ENCODE measurements at places on chromosomes 11 and 22.

- DNase-seq = no peak
Measured at GRCh38 chr11:24514219-24514594, 17.4 kb downstream of the LUZP2 start.

DNA sequence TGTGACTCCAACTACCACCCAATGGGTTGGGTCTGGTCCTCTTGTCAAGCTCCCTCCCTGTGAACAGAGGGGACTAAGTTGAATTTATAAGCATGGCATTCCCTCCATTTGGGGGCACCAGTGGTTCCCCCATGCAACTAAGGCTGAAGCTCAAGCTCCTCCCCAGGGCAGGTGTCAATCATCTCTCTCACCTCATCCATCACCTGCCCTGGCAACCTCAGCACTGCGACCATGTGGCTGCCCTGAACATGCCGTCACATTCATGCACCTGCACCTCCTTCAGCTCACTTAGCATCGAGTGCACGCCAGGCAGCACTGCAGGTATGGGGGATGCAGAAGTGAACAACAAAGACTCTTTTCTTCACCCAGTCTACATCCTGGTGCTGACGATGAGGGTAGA, 799.3 kb downstream of the TBC1D22A start:
- no peak for DNase-seq

- peak; percentile 10 for DNase-seq
Measured at GRCh38 chr11:97361812-97362378, 972.1 kb downstream of the JRKL start.

DNA sequence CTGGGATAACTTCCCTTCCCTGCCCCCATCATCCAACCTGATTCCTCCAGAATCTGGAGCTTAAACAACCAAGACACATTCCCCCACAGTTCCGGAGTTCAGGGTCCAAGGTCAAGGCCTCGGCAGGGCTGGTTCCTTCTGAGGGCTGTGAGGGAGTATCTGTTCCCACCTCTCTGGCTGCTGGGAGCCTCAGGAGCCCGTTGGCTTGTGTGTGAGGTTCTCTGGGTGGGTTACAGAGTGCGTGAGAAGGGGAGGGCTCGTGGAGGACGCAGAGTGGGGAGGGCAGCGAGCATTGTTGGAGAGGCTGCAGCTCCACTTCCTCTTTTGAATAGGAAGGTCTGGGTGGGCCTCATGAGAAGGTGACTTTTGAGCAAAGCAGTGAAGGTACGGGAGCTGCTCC, 8.5 kb downstream of the SERHL2 start:
- no peak for DNase-seq

- DNase-seq = no peak
Measured at GRCh38 chr11:57937431-57937830, 86.2 kb upstream of the OR9Q1 start.

DNA sequence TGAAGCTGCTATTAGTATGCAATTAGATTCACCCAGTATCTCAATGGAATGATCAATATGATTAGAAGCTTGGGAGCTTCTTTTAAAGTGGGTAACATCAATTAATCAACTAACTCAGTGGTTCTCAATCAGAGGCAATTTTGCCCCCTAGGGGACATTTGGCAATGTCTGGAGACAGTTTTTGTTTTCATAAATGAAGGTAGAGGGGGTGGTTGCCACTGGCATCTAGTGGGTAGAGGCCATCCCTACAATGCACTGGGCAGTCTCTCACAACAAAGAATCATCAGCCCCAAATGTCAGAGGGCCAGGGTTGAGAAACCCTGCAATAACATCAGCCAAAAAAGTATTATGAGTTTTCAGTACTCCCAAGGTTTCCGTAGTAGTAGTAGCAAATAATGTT, 5.9 kb upstream of the AMOTL1 start:
- peak; percentile 57 for DNase-seq

GRCh38 chr11:3615998-3616397, 25.8 kb downstream of the ART5 start:
- DNase-seq = no peak

GRCh38 chr11:69007975-69008381, 5.1 kb downstream of the MRGPRF start:
- DNase-seq = no peak

- peak; percentile 32 for DNase-seq
Measured at GRCh38 chr11:78295991-78296930, 107.5 kb downstream of the USP35 start.

GRCh38 chr11:45713573-45713972, 48.2 kb upstream of the CHST1 start:
- no peak for DNase-seq

DNA sequence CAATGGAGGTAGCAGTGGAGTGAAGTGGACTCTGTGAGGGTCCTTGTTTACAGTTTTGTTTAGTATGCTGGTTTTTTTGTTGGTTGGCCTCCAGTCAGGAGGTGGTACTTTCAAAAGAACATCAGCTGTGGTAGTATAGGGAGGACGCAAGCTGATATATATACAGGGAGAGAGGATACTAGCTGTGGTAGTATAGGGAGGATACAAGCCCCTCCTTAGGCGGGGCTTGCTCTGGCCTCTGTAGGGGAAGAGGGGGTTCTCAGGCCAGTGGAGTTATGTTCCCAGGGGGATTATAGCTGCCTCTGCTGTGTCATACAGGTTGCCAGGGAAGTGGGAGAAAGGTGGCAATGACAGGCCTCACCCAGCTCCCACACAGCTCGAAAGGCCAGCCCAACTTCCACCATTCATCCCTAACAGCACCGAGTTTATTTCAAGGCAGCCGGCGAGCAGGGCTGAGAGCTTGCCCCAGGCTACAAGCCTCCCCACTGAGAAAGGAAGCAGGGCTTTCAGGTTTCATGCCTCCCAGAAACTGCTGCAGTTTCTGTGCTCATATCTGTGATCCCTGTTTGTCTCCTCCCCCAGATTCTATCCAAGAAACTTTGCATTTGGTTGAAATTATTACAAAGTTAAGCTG, 10.4 kb downstream of the OR52E6 start:
- DNase-seq = peak; percentile 9

GRCh38 chr11:69595805-69596665, 44.9 kb upstream of the CCND1 start:
- no peak for DNase-seq

DNA sequence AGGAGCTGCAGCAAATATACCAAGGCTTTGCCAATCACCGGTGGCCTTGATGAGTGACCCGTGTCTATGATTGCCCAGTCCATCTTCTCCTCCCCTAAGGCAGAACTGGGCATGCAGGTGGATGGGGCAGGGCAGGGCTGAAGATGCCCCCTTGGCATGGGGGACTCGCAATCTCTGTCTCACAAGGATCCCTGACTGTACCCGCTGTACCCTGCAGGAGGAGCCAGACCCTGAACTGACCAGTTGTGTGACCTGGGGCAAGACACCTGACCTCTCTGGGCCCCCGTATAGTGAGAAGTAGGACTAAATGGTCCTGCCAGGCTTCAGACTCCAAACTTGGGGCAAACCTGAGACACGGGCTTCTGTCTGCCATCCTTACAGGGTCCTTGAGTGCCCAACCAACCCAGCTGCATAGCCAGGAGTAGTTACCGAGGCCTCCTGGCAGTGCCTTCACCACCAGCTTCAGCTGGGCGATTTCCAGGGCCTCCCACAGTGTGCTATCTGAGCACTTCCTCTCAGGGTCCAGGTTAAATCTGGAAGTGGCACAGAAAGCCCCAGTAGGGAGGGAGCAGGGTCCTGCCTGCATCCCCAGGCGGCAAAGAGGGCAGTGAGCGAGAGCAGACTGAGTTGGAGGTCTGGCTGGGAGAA, 6.4 kb upstream of the KCNJ11 start:
- no peak for DNase-seq

DNA sequence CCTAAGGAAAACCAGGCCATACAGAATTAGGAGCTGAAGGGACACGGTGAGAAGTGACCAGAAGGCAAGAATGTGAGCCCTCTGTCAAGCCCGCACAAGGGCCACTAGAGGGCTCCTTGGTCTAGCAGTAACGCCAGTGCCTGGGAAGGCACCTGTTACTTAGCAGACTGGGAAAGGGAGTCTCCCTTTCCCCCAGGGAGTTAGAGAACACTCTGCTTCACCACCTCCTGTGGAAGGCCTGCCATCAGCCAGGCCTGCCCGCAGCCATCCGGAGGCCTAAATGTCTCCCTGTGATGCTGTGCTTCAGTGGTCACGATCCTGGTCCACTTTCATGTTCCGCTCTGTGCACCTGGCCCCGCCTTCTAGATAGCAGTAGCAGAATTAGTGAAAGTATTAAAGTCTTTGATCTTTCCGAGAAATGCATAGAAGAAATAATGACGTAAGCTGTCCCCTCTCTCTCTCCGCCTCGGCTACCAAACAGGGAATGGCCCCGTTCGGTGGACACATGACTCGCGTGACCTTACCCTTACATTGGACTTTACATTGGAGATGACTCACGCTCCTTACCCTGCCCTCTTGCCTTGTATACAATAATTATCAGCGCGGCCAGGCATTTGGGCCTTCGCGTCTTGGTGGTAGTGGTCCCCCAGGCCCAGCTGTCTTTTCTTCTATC, 10.7 kb upstream of the GSTP1 start:
- peak; percentile 72 for DNase-seq

DNA sequence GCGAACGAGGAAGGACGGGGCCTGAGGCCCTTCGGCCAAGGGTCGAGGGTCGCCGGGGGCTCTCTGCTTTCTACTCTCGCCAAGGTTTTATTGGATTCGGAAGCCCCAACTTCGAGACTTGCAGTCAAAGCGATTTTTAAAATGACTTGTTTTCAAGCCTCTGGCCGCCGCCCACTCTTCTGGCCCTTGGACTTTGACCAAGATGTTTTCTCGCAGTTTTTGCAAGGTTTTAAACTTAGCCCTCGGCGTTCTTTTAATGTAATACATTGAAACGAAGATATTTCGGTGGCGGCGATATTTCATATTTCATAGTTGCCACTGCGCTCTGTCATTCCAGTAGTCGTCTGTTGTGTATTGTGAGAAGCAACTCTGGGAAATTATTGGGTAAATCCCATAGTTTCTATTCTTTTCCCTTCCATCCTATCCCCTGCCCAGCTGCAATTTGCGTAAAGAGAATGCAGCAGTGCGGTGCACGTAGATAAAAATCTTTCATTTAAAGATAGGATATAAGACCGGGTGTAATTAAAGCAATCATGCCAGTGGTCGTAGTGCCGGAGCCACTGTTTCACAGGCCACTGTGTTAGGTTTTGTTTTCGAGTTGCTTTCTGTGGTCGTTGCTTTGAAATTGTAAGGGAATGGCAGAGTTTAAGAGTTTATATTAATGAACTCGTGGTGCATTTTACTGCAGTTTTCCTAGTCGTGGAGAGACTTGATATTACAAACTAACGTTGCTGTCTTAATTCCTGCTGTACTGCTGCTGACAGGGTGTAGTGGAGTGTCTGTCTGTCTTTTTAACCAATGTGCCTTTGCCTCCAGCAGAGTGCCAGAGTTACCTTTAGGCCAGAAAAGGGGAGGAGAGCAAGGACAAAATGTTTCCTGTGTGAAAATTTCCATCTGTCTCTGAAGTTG, 702 bp downstream of the BIRC2 start:
- peak; percentile 47 for DNase-seq

GRCh38 chr22:28955817-28956216, 72.4 kb downstream of the ZNRF3 start:
- DNase-seq = no peak

DNA sequence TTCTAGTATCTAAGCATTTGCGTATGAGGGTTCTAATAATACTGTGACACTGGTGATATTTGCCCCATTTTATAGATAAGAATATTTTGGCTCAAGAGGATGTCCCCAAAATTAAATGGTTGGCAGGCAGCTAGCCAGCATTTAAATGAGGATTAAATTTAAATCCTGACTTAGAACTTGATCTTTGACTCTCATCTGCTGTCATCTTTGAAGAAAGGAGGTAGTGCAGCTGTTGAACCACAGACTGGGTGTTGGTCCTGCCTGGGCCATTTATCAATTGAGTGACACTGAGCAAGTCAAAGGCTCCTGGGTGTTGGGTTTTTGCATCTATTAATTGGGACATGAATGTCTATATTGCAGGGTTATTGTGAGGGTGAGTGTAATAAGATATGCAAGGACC, 112.3 kb downstream of the INSC start:
- no peak for DNase-seq

DNA sequence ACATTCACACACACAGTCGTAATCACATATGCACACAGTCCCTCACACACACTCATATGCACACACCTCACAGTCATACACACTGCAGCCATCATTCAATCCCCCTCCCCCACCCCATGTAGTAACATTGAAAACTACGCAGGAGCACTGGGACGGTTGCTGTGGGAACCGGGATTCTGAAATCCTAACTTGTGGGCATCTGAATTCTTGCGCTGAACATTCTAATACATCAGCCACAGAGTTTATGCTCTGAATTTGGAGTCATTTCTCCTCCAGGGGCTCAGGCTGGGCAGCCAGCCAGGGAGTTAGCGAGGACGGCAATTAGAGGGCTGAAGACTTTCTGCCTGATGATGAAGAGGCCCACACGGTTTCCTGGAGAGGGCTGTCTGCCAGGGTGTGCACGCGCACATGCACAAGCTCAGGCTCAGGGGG, 32.7 kb downstream of the CD6 start:
- peak; percentile 84 for DNase-seq

DNA sequence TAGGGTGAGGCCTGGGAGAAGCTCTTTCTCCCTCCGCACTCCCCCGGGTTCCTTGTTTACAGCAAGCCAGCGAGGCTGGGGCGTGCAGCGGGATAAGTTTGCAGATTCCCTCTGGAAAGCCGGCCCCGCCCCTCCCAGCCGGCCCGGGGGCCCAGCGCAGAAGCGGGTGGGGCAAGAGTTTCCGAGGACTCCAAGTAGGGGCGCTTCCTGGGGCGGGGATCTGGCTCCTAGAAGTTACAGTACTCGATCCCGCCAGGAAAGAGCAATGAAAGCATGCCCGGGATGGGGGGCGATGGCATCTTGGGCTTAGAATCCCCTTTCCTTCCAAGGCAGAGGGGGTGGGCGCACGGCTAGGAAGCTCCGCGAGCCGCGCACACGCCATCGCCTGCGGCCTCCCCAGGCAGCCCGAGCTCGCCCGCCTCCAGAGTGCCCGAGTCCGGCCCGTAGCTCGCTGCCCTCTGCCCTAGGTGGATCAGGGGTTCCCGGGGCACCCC, 385 bp downstream of the TST start:
- peak; percentile 59 for DNase-seq

GRCh38 chr22:29387921-29388758, at the start of gene AP1B1:
TSS of gene AP1B1 (minus strand) at chr22:29388570. CDS start at chr22:29367243, 21,327 bp downstream.
- peak; percentile 92 for DNase-seq

GRCh38 chr22:27654546-27655445, 146.8 kb downstream of the MN1 start:
- DNase-seq = no peak

- DNase-seq = no peak
Measured at GRCh38 chr11:90223248-90223585, 368 bp upstream of the CHORDC1 start.
